ENCODE measurements at places on chromosomes 4 and X.

GRCh38 chr4:118904418-118904817 is 15.8 kb downstream of the SYNPO2 start:
- no peak for DNase-seq

- DNase-seq = no peak
Observed at GRCh38 chrX:40106676-40107290, 9.0 kb upstream of the BCOR start.

GRCh38 chr4:15395311-15395710 is 32.5 kb upstream of the C1QTNF7 start:
- DNase-seq = no peak

DNA sequence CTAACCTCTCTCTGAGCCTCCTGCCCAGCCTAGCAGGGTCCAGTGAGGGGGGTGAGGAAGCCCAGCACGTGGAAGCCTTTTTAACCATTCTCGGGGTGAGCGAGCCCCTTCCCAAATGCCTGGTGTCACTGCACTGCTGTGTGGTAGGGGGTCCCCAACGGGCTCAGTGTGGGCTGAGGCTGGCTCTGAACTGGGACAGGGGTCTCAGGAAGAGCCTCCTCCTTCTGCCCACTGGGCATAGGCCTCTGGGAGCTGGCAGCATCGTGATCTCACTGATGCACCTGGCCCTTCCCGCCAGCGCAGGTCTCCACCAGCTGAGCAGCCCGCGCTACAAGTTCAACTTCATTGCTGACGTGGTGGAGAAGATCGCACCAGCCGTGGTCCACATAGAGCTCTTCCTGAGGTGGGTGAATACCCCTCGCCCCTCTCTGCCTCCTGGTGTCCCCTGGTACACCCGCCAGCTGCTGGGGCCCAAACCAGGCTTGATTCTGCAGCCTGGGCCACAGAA is 12.6 kb downstream of the HTRA3 start:
- DNase-seq = no peak

DNA sequence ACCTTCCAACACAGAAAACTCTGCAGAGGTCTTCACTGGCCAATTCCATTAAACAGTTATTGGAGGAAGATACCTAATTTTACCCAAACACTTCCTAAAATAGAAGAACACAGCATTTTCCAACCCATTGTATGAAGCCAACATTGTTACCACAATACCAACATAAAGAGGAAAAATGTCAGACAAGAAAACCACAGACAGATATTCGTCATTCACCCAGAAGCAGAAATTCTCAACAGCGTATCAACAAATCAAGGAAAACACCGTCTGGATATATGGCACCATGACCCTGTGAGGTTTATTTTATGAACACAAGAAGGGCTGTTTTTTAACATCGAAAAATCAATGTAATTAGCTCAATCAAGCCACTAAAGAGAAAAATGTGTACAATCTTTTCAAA is 255.6 kb downstream of the ASMT start:
- DNase-seq = no peak

DNA sequence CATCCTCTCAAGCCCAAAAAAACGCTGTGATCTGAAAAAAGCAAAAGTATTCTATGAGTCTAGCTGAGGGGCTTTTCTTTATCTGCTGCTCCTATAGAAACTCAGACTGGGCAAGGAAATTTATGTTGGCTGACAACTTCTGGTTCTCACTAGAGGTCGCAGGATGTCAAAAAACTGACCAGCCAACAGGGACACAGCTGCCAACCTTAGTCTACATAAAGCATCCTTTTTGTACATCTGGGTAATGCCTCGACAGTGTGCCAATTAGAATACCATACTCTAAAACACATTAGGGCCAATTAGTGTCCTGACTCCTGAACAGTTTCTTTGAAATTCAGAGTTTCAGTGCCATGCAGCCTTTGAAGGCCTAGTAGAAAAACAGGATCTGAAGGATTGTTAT is 8.8 kb upstream of the TLL1 start:
- no peak for DNase-seq

DNA sequence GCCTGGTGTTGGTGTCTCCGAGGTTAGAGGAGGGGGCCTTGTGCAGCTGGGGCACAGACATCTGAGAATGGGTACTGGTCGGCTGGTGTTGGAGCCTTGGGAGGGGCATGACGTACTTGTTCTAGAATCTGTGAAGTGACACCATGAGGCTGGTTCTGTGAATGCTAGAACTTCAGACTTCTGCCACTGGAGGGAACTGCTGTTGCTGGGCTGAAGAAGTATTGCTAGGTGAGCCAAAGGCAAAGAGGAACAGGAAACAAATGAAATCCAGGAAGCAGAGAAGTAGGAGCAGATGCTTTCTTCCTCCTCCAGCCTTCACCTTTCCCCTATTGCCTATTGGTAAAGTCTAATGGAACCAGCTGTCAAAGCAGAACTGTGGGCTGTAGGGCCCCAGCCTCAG is 120.9 kb upstream of the DDIT4L start:
- DNase-seq = no peak

DNA sequence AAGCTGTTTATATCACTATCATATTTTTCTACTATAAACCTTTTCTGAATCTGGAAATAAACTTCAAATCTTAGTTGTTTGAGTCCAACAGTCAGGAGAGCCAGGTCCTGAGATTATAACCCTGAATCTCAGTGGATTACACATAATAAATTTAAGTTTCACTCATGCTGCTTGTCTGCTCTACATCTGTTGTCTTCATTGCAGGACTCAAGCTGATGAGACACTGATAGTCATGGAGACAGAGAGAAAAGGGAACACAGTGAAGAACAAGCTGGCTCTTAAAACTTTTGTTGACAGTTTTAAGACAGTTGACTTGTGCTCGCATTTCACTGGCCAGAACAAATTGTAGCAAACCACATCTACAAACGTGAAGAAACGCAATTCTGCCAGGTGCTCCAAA is 327.0 kb upstream of the CTSO start:
- no peak for DNase-seq

- DNase-seq = no peak
Observed at GRCh38 chr4:3869174-3869572, 103.0 kb downstream of the ADRA2C start.

DNA sequence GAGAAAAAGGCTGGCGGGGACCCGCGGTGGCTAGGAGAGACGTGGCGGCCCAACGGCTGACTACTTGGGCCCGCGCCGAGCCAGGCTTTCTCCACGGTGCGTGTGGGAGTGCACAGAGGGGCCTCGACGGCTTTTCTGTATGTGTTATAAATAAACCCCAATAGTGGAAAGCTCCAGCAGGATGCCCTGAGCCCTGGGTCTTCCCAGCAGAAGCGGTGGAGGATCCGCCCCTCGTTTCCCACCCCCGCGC is 268 bp upstream of the PRRG1 start:
- DNase-seq = no peak

DNA sequence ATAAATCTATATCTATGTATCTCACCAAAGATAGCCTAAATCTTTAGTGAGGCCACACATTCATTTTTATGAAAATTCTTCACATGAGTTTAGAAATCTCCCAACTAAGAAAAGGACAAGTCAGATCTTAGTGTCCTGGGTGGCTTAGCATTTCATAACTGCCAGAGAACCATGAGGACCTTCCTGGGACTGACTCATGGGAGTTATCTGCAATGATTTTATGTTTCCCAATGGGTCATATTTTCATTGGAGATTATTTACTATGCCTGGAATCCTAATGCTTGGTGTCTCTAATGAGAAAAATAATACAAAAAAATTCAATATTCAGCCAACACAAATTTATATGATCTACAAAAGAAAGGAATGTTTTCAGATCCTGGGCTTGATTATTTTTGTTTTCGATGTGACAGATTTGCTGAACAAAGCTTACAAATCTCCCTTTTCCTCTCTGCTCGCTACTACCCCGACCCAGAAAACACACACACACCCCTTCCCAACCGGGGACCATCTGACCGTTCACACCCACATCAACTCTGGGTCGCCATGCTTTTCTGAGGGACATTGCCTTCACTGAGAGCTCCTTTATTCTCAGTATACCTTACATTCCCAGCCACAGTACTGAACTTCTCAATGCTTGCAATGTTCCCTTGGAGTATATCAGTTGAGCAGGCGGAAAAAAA is 40.1 kb downstream of the SORBS2 start:
- no peak for DNase-seq

- no peak for DNase-seq
Observed at GRCh38 chr4:105145903-105146275, 787 bp upstream of the TET2 start.

DNA sequence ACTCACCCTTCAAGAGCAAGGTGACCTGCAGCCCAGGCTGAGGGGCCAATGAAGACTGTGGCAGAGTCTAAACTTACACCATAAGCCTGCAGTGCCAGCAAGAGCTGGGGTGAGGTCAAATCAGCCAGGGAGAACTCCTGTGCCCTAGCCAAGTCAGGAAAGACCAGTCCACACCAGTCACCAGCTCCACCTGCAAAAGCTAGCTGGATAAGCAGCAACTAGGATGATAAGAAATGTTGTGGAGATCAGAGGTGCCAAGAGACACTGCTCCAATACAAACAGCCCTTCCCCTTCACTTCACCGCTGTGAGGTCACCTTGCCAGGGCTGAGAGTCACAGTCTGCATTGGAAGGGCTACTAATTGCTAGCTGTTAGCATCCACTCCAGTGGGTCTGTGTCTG is 31.3 kb downstream of the NIPAL1 start:
- DNase-seq = no peak

GRCh38 chr4:89111833-89112563 is 665 bp downstream of the TIGD2 start:
- no peak for DNase-seq

- no peak for DNase-seq
Observed at GRCh38 chr4:181063212-181063611, 1180.0 kb upstream of the TENM3 start.

GRCh38 chr4:175562542-175562941 is 249.5 kb downstream of the GPM6A start:
- DNase-seq = no peak

GRCh38 chrX:111736571-111736970 is 55.6 kb downstream of the ALG13 start:
- DNase-seq = no peak

DNA sequence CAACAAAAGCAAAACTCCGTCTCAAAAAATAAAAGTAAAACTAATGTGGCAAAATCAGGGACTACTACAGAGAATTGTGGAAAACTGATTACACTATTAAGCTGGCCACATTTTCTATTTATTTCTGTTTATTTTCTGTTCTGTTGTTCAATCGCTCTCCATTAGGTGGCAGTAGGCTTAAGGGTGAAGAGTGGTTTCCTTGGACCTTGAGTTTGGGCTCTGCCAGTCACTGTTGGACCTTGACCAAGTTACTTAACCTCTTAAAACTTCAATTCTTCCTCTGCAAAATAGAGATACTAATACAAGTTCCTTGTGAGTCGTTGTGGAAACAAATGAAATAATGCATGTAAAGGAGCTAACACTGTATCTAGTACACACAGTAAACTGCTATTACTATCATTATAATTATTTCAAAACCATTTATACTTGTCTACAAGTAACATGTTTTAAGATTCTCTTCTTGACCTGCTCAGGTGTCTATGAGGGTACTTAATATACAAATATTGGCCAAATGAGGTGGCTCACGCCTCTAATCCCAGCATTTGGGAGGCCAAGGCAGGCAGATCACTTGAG is 15.2 kb downstream of the HSD17B11 start:
- DNase-seq = no peak

DNA sequence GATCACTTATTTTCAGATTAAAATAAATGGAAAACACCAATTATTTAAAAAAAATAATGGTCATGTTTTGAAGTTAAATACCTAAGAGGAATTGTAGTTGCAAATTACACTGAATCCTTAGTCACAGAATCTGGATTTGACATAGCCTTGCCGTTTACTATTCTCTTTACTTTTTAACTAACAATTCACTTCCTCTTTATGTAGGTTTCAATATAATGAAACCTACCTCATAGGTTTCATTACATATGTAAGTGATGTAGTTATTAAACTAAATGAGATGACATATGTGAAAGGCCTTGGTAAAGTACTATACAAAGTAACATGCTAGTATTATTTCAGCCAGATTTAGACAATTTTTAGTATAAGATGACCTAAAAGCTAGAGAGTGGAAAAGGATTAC is 6.5 kb downstream of the SPP1 start:
- DNase-seq = no peak

DNA sequence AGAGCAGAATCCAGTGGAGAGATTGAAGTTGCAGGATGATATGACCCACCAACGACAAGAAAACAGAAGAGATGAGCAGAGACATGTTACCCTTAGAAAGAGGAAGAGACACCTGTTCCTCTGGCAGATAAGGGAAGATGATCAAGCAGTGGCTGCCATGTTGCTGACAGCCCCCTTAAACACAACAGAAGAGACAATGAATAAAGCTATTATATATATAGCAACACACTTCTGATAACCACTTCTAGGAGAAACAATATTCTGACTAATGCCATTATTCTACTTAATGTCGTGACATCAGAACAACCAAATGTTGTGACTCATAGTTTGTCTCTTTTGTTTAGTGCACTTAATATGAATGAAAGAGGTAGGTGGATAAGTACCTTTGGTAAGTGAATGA is 44.9 kb downstream of the SH3RF1 start:
- no peak for DNase-seq

GRCh38 chr4:22504447-22504846 is 11.4 kb downstream of the ADGRA3 start:
- DNase-seq = no peak

DNA sequence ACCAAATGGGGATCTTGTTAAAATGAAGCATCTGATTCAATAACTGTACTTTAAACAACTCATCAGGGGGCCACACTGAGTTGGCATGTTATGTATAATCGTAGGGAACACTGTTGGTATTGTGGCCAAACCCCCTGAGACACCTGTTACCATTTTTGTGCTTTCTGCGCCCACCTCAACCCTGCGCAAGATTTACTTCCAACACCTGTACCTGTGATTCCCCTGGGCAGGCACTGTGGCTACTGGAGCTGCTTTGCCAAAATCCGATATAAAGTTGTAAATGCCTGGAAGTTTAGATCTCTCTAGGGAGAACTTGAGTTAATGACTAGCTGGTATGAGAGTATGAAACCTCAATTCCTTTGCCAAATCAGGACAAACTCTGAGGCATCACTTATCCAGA is 259.8 kb upstream of the ATOH1 start:
- no peak for DNase-seq

DNA sequence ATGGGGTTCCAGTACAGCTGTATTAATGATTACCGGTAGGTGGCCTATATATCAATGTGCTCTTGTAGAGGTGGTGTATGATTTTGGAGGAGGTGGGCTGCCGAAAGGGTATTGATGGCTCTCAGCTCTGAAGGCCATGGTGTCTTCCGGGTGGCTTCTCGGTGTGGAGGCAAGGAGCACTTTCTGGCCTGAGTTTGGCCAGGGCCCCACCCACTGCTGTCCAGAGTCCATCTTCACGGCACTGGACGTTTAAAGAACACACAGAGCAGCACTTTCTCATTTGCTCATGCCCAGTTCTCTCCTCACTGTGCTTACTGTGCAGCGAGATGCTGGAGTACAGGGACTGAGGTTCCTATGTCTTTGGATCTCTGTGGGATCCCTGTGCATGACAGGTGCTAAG is 16.1 kb downstream of the BST1 start:
- no peak for DNase-seq

- DNase-seq = no peak
Observed at GRCh38 chr4:20391198-20391597, 139.5 kb downstream of the SLIT2 start.

All from vagina (tissue), 2 donors.